Stimulated activated CD8-positive, alpha-beta memory T cell treated with anti-CD3 and anti-CD28 coated beads, Interleukin-7, amount 100 ng/mL, for 1 hour (primary cell): ENCODE measurements at places on chromosomes 6 and 20.

GRCh38 chr6:116363759-116364158 is 7.0 kb upstream of the DSE start:
- no peak for DNase-seq

DNA sequence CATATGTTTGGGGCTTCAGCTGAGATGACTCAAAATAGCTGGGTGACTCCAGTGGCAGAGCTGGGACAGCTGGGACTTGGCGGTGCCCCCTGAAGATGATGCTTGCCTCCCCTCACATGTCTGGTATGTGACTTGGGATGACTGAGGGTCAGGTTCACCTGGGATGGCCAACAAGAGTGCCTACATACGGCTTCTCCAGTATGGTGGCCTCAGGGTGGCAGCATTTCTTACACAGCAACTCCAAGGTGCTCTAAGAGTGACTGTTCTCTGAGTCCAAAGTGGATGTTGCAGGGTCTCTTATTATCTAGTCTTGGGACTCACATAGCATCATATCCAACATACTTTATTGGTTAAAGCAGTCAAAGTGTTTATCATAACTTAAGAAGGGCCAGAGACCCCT is 87.8 kb upstream of the CENPW start:
- no peak for DNase-seq

GRCh38 chr6:115870464-115870863 is 190.2 kb downstream of the FRK start:
- no peak for DNase-seq

DNA sequence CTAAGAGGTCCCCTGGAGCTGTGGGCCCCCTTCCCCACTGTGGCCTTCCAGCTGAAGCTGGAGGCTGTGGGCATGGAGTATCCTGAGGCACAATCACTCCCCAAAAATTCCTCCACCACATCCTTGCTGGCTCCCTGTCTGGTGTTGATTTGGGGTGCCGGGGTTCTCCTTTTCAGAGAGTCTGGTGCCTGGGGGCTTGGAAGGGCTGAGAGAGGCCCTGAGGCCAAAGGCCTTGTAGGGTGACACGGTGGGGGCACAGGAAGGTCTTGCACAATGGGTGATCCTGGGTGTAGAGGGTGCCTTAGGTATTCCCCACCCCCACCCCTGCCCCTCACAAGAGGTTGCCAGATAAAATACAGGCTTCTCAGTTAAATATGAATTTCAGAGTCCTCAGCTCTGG is 33.2 kb upstream of the VEGFA start:
- no peak for DNase-seq

DNA sequence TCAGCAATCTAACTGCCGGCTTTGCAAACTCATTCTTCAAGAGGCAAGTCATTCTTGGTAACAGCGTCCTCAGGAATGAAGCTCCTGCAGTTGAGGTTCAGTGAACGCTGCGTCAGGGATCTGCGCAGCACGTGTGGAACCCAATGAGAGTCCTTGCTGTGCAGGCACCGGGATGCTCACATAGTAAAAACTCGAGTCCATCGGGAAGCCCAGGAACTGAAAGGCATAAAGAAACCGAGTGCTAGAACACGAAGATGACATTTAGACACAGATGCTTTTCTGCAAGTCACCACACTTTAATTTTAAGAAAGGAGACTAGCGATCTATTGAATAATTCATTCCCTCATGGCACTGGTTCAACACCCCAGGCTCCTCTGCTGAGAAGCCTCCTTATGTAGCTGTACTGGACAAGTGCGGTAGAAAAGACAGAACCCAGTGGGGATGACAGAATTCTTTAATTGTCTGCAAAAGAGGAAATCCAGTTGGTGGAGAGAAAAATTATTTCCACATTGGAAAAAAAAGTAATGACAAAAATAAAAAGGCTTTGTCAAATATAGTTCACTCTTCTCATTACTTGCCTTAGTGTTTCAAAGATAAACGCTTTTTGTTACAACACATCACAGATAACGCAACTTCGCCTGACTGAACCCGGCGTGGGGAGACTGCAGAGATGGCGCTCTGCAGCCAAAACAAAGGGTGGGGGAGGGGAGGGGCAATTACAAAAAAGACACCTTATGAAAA is 1.9 kb upstream of the AFDN start:
- DNase-seq: no peak

DNA sequence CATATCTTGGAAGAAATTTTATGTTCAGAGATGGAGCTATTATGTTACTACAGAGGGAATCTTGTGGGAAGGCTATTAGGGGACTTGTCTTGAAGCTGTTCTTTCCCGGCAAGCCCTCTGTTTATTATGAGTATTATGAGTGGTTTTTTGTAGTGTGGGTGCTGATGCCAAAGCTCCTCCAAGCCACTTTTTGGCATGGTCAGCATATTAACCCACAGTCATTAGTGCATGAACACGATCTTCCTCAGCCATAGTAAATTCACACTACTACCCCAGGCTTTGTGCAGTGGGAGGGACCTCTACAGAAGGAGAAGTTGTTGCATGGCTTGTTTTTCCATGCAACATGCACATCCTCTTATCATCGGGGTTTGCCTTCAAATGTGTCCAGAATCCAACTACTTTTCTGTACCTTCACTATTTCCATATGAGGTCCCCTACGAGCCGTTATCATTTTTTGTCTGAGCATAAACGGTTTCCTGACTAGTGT is 6.5 kb upstream of the BMP6 start:
- DNase-seq: no peak

GRCh38 chr6:45521226-45521625 is 143.5 kb upstream of the SUPT3H start:
- no peak for DNase-seq

- DNase-seq: no peak
Measured at GRCh38 chr20:62952968-62953838, 694 bp downstream of the SLC17A9 start.

DNA sequence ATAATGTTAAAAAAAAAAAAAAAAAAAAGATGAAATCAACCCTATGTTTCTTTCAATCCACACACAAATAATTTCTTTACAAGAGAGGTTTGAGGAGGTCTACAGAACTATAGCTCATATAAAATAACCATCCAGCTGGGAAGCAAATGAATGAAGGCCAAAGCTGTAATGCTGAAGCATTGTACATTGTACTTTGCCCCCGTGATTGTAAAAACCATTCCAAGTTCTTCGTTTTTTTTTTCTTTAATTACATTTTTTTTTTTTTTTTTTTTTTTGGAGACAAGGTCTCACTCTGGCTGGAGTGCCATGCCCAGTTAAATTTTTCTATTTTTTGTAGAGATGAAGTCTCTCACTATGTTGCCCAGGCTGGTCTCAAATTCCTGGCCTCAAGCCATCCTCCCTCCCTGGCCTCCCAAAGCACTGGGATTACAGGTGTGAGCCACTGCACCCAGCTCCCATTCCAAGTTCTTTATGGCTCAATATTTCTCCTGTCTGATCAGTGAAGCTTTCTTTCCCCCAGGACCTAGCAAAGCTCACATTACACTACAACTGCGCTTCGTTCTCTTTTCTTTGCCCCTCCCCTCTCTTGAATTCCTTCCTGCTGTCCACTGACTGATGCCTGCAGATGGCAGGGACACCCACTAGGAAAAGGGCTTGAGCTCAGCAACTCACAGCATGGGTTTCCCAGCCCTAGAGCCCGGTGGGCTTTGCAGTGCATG is 53.0 kb upstream of the NOP56 start:
- DNase-seq: no peak

DNA sequence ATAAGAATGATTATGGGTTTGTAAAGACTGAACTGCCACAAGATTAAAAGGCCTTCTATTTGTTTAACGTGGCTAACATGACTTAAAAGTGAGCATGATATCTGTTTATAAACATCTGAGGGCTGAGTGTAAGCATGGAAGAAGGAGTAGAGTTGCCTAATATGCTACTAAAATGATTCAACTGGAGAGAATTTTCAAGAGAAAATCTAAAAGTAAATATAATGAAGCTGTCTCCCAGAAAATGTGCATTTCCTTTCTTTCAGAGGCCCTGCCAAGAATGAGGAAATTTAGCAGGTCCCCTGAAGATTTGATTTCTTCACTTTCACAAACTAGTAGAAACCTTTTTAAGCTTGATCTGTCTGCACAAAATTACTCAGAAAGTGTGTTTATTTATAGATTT is 4.2 kb upstream of the EYA4 start:
- DNase-seq: no peak

DNA sequence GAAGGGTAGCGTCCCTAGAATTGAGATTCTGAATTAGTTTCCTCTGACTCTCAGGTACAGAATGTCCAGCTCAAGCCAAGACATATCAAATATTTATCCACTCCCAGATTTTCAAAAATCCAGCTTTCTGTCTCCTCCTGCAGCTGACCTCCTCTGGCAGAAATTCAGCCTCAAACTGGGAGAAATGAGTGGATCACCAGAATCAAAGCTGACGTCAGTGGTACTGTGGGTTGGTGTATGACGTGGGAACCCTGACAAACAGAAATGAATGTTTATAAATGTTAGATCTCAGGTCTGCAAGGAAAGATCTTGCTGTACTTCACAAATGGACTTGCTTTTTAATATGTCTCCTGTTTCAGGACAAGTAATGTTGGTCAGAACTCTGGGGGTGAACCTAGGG is 595.0 kb downstream of the PTPRT start:
- DNase-seq: no peak

DNA sequence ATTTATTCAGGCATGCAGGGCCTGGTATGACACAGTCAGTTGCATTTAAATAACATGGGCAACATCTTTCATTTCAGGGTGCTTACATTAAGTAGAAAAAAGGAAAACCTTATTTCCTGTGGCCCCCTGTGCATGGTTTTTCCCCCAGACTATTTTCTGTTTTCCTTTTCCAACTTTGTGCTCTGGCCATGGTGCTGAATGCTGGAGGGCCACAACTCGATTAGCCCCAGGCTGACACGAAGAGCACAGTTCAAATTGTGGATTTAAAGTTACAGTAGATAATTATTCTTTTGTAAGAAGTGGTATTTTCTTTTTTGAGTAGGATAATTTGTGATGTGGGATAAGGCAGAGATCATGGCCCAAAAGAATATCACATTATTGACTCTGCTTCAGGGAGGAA is 332.0 kb downstream of the HAO1 start:
- DNase-seq: no peak

- DNase-seq: no peak
Measured at GRCh38 chr20:62177307-62177706, 5.5 kb upstream of the MTG2 start.

DNA sequence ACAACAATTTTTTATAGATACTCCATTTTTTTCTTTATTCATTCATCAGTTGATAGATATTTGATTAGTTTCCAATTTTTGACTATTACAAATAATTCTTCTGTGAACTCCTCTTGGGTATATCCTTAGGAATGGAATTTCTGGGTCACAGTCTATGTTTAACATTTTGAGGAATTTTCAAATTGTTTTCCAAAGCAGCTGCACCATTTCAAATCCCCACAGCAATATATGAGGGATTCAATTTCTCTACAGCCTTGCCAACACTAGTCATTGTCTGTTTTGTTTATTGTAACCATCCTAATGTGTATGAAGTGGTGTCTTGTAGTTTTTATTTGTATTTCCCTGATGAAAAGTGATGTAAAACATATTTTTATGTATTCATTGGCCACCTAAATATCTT is 320.3 kb upstream of the DEFB112 start:
- no peak for DNase-seq

DNA sequence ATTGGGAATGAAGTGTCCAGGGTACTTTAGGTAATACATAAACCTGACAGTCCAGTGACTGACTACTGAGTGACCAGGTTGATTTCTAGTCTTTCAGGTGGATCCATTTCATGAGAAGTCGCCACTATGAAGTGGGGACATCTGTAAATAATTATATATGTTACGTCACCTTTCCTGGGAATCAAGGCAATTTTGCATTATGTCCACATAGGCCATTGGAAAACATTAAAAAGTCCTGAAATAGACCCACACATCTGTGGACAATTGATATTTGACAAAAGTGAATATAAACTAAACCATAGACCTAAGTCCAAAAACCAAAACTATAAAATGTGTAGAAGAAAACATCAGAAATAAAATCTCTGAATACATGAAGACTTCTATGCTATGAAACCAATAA is 231.5 kb downstream of the C6orf118 start:
- no peak for DNase-seq

GRCh38 chr6:126422912-126423311 is 83.0 kb downstream of the CENPW start:
- no peak for DNase-seq

DNA sequence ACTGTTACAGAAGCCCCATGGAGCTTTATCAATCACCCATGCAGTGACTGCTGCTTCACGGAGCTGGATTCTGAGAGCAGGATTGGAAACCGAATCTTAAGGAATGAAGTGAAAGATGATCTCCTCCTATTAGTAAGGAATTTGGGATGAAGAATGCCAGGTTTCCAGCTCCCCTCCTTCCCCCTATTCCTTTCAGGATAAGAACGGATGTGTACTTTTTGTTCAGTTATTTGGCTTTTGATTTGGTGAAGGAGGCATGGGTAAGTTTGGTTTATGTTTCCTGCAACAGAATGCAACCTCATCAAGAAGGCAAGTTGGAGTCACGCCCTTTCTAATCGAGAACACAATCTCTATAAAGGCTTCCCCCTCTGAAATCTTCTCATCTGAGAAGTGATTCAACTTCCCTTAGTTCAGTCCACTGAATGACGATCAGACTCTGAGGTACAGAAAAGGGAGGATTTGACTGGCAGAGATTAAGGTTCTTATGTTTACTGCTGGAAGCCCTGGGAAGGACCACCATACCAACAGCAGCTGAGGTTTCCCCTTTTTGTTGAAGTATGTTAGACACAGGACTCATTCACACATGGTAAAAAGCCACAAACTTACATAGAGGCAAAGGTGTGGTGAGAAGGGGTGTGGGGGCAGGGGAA is 5.5 kb downstream of the ELMO2 start:
- DNase-seq: no peak

- no peak for DNase-seq
Measured at GRCh38 chr6:158109748-158110147, 58.3 kb downstream of the SERAC1 start.

DNA sequence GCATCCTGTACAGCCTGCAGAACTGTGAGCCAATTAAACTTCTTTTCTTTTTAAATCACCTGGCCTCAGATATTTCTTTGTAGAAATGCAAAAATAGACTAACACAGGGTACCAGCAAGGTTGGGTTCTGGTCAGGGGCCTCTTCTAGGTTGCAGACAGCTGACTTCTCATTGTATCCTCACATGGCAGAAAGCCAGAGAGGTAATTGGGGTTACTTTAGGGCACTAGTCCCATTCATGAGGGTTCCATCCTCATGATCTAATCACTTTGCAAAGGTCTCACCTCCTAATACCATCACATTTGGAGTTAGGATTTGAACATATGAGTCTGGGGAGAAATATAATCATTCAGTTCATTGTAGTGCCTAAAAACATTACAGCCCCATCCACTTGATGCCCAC is 101.5 kb downstream of the LCA5 start:
- DNase-seq: no peak

GRCh38 chr6:8066108-8066507 is 1.9 kb upstream of the BLOC1S5 start:
- DNase-seq: no peak

- DNase-seq: no peak
Measured at GRCh38 chr6:90730151-90730673, 143.3 kb upstream of the MAP3K7 start.
